Activated T-helper 1 cell treated with Interleukin-2 at 50 U/mL for 16 hours (primary cell): ENCODE measurements at places on chromosomes 3 and 15.

DNA sequence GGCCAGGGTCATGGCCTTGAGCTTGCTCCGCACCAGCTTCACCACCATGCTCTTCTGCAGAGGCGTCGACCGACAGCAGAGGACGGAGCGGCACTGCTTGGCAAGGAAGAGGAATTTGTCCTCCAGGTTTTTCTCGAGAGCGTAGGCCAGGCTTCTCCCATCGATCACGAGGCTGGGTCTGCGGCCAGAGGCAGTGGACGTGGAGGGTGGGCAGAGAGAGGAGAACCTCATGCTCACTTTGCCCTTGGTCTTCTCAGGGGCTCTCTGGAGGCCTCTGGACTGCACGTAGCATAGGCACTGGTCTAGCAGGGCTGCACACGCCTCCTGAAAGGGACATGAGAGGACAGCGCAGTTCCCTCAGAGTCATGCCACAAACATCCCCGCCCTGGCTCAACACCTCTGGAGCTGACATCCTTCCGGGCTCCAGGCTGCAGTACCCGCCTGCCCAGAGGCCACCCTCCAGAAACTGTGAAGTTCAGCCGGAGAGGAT lies 168.3 kb downstream of the ATP10A start:
- no peak for DNase-seq

DNA sequence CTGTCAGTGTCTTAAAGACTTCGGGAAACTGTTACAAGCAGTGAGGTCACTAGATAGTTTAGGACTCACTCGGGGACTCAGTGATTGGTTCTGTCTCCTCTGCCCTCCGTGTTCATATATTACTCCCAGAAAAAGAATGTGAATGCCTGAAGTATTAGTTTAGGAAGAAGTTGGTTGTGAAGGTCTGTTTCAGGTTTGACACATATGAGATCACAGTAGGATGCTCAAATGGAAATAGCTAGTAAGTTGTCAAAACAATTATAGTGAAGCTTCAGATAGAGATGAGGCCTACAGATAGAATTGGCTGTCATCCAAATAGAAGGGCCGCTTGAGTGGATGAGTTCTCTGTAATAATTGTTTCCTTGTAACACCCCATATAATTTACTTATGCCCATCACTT lies 172.6 kb downstream of the PLCL2 start:
- DNase-seq, result no peak

GRCh38 chr15:48086133-48086532 lies 34.7 kb upstream of the SLC24A5 start:
- no peak for DNase-seq

DNA sequence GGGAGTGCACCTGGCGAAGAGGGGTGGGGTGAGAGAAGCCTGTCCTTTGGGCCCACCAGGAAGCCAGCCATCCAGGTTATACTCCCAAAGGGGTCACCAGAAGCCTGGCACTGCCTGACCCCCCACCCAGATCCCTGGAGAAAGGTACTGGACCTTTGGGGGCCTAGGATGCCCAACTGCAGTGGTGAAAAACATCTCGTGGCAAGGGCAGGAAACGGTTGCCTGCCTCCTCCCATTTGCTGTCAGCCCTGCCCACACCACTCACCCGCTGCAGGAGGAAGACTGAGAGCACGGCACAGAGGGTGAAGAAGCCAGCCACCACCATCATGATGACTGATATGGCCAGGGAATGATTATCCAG lies 2.2 kb upstream of the ULK3 start:
- DNase-seq, result peak; percentile 37

- DNase-seq, result no peak
These were observed 14.4 kb downstream of the ETFA start for GRCh38 chr15:76296849-76297248.

GRCh38 chr3:29384640-29385039 lies 103.8 kb downstream of the RBMS3 start:
- no peak for DNase-seq

DNA sequence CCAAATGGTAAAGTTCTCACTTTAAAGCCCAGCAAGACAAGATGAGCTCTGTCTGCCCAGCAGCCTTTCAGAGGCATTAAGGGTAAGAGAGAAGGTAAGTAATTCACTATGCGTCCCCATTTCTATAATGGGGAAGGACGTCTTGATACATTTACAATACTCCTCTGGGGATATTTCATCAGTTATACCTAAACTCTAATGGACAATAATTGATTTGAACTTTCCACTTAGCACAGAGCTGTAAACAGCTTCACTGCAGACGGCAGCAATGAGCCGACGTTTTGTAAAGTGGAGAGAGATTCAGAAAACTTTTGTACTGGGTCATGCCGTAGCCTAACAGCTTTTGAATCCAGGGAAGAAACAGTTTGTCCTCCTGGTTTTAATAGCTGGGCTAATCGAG lies 127.4 kb downstream of the TIGIT start:
- DNase-seq, result no peak

DNA sequence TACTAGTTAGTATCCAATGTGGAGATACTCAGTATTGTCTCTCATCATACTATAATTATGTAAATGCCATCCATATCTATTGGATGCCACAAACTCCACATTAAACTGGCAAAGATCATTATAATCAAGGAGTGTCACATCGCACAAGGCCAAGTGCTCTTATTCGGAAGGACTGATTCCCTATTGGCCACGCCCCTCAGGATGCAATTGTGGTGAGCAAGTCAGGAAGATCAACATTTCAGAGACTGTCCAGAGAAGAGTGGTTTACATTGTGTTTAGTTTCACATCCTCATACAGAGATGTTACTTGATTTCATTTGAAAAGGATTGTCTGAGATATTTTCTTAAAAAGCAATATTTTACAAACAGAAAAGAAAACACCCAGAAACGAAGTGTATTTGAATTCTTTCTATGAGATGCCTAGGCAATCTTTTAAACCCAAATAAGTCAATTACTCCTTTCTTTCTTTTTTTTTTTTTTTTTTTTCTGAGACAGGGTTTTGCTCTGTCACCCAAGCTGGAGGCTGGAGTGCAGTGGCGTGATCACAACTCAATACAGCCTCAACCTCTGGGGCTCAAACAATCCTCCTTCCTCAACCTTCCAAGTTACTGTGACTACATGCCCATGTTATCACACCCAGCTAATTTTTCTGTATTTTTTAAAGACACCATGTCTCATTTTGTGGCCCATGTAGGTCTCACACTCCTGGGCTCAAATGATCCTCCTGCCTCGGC lies 369.1 kb downstream of the RBMS3 start:
- DNase-seq, result no peak

DNA sequence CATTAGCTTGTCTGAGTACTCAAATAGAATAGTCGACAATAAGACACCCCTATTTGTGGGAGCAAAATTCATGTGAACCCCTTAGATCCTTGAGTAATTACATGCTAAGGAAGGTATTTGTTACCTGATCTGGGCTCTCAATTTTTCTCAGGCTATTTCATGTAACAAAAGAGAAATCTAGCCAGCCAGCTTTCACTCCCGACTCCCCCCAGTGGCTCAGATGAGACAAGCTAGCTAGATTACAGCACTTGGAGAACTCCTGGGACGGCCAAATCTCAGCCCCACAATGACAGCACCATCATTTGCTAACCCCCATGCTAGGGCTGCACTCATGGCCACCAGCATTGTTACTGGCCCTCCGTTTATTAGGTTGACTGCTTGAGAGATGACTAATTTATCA lies 41.3 kb downstream of the GLDN start:
- DNase-seq, result no peak

GRCh38 chr15:101545548-101546505 lies 56.3 kb upstream of the PCSK6 start:
- no peak for DNase-seq

DNA sequence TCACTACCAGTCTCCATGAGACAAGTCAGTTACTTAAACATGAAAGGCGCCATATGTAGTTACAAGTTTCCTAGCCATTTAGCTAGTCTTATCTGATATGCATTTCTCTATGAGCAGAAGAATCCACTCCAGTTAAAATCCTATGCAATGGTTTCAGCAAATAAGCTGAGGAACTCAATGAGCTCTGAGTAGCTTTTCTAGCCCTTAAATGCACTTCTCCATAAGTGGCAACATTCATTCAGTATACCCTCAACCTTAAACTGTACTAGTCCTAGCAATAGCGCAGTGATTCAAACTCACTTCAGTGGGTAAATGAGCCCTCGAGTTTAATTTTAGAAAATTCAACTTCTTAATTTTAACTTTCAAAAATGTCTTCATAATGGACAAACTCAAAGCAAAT lies 7.7 kb downstream of the COMMD2 start:
- DNase-seq, result no peak

- DNase-seq, result no peak
These were observed 36.1 kb downstream of the CTDSPL start for GRCh38 chr3:37897763-37898162.

DNA sequence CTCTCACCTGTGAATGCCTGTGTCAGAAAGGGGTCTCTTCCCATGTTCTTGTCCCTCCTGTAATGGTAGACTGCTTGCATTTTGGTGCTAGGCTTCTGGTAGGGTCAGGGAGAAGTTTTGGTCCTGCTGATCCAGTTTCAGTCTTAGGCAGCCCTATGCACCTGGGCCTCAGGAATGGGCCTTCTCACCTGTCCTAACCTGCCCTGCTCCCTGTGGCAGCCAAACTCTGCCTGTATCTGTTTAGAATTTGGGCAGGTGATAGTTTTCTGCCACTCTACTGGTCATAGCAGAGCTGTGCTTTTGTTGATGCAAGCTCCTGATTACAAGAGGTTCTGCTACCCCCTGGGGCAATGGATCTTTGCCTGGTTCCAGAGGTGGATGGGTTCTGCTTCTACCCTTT lies 118.7 kb downstream of the PLCL2 start:
- no peak for DNase-seq

DNA sequence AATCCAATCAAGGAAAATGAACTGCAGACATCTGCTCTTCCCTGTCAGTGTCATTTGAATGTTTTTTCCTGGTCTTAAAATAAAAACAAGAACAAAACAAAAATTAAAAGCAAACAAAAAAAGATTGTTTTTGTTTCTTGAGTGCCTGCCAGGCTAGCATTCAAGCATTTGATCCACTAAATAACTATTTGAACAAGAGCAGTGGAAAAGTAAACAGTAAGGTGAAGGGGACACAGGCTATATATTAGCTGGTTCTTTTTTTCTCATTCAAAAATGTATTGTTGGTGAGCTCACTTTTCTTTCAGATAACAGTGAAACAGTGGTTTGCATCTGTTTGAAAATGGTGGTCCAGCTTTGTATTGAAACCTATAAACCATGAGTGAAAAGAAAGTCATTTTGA lies 586.9 kb upstream of the SGO1 start:
- DNase-seq, result no peak

GRCh38 chr3:171622126-171622525 lies 161.9 kb upstream of the TNIK start:
- DNase-seq, result no peak

DNA sequence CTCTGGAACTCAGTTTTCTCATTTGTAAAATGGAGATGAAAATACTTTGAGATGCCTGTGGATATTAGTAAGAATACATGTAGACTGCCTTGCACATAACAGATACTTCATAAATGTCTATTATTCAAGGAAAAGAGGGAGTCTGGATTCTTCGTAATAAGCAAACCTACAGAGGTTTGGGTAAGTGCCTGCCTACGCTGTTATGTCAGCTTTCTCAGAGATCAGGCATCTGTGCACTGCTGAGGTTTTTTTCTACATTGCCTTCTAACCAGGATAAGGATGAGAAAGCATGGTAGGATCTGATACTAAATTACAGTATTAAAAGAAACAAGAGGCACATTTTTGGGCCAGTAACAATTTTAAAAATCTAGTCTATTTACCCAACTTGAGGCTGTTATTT lies 10.9 kb downstream of the MCTP2 start:
- no peak for DNase-seq

- DNase-seq, result no peak
These were observed 135.8 kb downstream of the RPL22L1 start for GRCh38 chr3:170734043-170734734.

- DNase-seq, result no peak
These were observed 113.2 kb downstream of the RTP4 start for GRCh38 chr3:187481426-187481825.

DNA sequence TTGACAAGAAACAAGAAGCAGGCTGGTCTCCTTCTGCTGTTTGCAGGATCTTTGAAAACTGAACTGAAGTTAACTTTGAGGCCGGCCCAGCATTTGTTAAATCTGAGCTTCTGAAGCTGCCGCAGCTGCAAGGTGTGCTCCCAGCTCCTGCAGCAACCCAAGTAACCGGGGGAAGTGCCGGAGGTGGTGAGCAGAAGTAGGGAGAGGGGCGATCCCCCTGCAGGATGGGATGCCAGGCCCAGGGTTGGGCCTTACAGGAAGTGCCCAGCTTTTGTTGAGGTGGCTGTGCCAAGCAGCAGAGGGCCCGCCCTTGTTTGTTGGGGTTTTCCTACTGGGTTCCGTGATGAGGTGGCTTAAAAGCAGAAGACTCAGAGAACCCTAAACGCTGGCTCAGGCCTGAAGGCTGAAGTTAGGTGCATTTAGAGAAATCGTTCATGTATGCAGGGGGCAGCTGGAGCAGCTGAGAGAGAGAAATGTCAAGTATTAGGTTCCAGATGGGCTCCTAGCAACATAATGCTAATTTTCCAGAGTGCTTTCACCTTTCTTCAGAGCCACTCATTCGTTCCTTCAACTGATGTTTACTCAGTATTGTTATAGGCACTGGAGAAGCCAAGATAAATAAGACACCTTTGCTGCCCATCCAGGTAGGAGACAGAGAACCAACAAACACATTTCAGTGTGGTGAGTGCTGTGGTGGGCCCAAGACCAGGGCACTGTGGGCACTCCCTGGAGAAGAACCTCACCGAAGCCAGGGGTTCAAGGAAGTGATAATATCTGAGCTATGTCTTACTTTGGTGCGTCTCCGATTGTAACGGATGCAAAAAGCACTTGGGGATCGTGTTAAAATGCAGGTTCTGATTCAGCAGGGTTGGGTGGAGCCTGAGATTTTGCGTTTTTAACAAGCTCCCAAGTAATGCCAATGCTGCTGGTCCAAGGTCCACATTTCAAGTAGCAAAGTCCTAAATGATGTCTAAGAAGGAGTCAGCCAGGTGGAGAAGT lies 42.2 kb upstream of the PLCL2 start:
- DNase-seq, result peak; percentile 61

DNA sequence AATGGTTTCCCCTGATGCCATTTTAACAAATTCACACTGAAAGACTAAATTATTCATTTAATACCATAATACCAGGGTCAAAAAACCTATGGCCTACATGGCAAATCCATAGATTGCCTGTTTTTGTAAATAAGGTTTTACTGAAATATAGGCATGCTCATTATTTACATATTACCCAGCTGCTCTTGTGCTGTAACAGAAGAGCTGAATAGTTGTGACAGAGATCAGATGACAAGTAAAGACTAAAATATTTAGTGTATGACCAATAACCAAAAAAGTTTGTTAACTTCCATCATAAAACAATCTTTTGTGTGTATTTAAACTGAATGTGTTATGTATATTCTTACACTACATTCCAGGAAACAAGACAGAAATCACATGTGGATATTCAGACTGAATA lies 60.2 kb downstream of the DENND4A start:
- no peak for DNase-seq

- no peak for DNase-seq
These were observed 130.8 kb upstream of the CCNL1 start for GRCh38 chr3:157290766-157291165.

GRCh38 chr3:100719136-100719535 lies 9.8 kb downstream of the TFG start:
- no peak for DNase-seq

- no peak for DNase-seq
These were observed 73.0 kb downstream of the ATP1B3 start for GRCh38 chr3:141949399-141949798.

- DNase-seq, result no peak
These were observed 93.5 kb downstream of the FLNB start for GRCh38 chr3:58101499-58102389.

- DNase-seq, result no peak
These were observed 26.1 kb upstream of the ZNF280D start for GRCh38 chr15:56759450-56759845.
